ENCODE measurements at places on chromosomes 3 and 15.

GRCh38 chr3:40995271-40995670, 204.0 kb upstream of the CTNNB1 start:
- no peak for DNase-seq

- no peak for DNase-seq
These were observed 245.6 kb upstream of the TRIM42 start for GRCh38 chr3:140432229-140432669.

GRCh38 chr3:50324351-50325112, 2.0 kb upstream of the HYAL2 start:
- no peak for DNase-seq

DNA sequence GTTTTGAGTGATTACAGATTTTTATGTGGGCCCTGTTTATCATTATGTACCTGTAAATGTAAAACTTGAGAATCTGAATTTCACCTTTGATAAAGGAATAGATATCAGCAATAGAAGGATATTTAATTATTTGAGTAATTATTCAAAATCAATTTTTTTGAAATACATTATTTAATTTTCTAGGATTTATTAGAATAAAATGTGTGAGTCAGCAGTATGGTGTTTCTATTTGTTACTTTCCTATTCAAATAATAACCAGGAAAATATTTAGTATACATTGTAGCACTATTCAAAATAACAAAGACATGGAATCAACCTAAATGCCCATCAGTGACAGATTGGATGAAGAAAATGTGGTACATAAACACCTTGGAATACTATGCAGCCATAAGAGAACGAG, 22.1 kb downstream of the CAPN7 start:
- DNase-seq = no peak

GRCh38 chr3:65449841-65450428, 588.8 kb downstream of the MAGI1 start:
- no peak for DNase-seq

DNA sequence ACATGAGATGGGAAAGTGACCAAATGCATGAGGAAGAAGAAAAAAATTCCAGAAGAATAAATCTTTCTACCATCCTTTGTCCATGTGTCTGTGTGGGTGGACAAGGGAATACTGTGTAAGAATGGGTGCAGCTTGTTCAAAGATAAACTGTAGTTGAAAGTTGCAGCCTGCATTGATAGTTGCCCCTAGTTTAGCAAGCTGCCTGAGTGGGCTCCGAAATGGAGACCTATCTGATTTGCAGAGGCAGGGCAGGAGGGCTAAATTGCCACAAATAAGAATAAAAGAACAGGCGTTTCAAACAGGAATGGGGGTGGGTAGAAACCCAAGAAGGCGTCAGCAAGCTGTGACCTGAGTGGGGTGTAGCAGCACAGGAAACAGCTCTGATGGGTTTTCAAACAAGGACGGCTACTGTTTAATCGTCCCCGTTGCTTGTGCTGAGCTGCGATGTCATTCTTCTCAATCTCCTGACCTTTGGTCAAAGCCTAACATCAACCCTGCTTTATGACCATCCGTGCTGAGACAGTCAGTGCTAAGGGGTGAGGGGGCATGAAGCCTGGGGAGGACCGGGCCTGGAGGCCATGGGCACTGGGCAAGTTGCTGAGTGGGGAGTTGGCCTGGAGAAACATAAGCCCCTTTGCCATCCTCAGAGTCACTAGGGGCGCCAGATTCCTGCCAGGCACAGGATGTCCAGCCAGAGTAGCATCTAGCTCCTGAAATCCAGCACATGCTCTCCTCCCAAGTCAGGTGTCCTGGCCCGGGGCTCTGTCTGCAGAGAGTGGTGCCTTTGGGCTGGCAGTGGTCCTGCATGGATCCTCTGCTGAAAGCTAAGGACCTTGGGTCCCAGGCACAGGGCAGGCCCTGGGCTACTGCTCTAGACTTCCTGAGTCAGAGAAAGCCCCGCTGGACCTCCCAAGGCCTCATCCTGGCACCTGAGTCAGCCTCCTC, 19.2 kb upstream of the C15orf39 start:
- DNase-seq = no peak
